ENCODE measurements at places on chromosomes 3 and 15. TPM values are rescaled to one million over a fixed set of nuclear protein-coding genes. Genes with fewer than 3 reads are reported as not detected.

- no peak for DNase-seq
Measured at GRCh38 chr15:35722501-35722900, 176.5 kb upstream of the DPH6 start.

GRCh38 chr3:181567311-181568075 lies 144.2 kb upstream of the SOX2 start:
- no peak for DNase-seq

- DNase-seq = no peak
Measured at GRCh38 chr3:129230311-129231019, 18.9 kb upstream of the COPG1 start.

DNA sequence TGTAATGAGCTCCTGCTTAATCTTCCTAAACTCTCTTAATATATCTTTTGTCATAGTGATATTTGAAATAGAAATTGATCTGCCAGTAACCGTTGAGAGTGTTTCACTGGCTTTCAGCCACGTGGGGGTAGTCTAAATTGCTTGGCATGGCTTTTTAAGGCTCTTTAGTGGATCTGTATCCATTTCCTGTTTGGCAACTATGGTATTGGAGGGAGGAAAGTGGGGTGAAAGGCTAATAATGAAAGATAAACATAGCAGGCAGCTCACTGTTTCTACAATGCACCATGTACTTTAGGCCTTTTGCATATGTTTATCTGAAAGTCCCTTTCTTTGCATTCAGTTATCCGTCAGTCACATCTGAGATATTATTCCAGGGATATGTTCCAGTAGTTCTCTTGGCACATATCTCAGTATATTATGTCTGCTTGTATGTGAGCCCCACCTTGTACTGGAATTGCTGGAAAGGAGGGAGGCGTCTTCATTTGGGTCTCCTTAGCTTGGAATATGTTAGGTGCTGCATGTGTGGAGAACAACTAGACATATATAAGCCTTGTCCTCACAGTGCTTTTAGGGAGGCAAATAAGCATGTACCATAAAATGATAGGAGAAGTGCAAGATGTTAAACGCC lies 10.8 kb downstream of the TOPAZ1 start:
- no peak for DNase-seq

DNA sequence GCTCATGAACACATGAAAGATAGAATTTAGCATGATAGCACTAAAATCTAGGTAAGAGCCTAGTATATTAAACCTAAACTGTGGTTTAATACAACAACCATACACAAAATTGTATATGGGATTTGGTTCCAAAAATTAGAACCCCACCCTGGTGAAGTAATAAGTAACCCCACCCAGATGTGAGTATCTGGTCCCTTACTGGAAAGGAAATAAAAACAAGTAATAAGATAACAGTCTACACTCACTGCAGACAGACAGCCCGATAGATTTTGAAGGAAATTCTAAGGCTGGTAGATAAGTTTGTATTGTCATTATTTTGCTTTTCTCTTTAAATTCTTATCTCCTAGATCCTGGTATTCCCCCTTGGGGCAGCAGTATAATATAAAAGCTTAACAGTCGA lies 184.9 kb downstream of the ZBTB20 start:
- DNase-seq = no peak

GRCh38 chr15:25802285-25802830 lies 60.8 kb downstream of the ATP10A start:
- no peak for DNase-seq

DNA sequence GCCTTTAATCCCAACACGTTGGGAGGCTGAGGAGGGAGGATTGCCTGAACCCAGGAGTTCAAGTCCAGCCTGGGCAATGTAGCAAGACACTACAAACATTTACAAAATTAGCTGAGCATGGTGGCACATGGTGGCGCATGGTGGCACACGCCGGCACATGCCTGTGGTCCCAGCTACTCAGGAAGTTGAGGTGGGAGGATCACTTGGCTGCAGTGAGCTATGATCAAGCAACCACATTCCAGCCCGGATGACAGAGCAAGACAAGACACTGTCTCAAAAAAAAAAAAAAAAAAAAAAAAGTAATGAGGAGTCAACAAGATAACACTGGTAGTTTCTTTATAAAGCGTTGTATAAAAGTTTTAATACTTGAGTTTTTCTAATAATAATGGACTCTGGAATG lies 10.1 kb downstream of the FEZF2 start:
- DNase-seq = no peak

DNA sequence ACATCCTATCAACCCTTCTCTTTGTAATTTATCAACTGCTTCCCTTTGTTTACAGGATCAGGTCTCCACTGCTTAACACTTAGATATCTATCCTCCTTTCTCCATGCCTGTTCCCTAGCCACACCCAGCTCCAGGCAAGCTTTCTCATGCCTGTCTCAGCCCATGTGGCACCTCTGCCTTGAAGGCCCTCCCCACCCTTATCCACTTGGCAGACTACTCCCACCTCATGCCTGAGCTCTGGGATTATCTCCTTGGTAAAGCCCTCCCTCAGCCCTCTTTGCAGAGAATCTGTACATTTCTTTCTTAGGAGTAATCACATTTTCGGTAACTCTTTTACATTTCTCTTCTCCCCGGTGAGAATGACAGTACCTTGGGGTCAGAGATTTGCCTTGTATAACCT lies 96.0 kb downstream of the ATP1B3 start:
- DNase-seq = no peak

DNA sequence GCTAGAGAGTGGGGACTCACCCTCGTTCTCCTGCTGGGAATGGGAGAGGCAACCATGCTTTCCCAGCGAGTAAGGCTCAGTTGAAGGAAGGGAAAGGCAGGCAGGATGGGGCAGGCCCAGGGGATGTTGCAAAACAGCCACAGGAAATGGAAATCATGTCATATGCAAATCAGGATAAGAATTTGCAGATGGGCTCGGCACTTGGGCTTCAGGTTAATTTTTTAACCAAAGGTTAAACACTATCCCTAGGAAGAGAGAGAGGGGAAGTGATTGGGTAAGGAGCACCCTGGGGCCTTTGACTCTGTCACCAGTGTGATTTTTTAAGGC lies 14.6 kb upstream of the PLA2G4E start:
- no peak for DNase-seq

DNA sequence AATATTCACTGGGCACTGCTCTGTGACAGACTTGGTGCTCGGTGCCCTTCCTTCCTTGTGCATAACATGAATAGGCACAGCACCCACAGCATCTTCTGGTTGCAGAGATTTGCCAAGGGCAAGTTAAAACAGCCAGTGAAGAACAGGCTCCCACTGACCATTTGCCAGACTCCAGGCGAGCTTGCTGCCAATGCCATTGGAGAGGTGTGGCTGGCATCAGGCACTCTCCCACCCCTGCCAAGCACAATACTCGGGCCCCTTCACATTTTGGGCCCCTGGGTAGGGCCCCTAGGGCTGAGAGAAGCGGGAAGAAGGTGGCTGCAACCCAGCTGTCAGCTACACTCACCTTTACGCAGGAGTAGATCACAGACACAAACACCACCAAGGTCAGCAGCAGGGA lies 112.1 kb downstream of the SEC22A start:
- DNase-seq = no peak

DNA sequence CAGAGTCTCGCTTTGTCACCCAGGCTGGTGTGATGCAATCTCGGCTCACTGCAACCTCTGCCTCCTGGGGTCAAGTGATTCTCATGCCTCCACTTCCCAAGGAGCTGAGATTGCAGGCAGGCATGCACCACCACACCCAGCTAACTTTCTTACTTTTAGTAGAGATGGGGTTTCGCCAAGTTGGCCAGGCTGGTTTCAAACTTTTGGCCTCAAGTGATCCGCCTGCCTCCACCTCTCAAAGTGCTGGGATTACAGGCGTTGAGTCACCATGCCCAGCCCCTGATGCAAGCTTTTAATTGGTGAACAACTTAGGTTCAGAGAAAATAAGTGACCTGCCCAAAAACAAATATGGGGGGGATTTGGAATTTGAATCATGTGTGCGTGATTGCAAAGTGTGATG lies 246.2 kb downstream of the LRTM1 start:
- no peak for DNase-seq

DNA sequence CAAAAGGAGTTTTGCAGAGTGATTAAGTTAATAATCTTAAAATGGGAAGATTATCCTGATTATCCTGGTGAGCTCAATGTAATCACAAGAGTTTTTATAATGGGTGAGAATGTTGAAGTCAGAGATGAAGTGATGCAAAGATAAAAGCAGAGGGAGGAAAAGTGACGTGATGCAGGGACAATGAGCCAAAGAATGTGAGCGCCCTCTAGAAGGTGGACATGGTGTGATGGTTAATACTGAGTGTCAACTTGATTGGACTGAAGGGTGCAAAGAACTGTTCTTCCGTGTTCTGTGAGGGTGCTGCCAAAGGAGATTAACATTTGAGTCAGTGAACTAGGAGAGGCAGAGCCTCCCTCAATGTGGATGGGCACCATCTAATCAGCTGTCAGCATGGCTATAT lies 569.6 kb upstream of the AGTR1 start:
- no peak for DNase-seq

- no peak for DNase-seq
Measured at GRCh38 chr3:45647148-45647619, 42.0 kb upstream of the SACM1L start.

- peak; percentile 49 for DNase-seq
Measured at GRCh38 chr3:129413687-129414506, 14.5 kb downstream of the EFCAB12 start.

- DNase-seq = no peak
Measured at GRCh38 chr3:33732394-33732793, 14.3 kb upstream of the CLASP2 start.

GRCh38 chr15:57611938-57612337 lies 20.2 kb downstream of the MYZAP start:
- DNase-seq = peak; percentile 86

DNA sequence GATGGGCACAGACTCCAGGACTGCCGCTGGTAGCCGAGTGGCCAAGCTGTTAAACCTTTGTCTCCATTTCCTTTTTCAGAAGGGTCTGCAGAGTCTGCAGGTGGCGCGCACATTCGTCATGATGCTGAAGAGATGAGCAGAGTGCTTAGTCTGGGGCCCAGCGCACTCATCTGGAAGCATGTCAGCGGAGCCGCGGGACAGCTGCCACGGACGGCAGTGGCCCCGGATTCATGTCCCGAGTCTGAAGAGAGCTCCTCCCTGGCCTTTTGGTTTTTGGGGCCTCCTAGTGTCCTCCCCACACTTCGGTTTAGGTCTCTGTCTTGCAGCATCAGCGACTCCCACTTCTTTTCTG lies 42.6 kb downstream of the KLHL25 start:
- DNase-seq = no peak

DNA sequence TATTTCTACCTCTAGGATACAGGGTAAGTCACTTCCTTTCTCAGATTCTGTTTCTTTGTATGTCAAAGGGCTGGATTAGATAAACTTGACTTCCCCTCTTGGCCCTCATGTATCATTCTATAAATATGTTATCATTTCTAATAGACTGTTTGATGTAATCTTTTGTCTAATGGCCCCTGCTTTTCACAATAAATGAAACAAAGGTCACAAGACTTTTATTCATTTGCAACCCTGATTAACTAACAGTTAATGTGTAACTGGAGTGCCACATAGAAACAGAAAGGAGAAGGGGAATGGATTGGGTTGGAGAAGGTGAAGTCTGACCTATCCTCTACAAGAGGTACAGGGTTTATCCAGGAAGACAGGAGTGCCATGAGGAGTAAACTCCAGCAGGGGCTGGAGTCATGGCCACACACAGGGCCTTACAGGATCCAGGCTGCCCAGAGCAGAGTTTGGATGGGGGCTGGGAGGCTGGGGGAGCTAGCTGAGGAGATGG lies 8.0 kb upstream of the B3GNT5 start:
- DNase-seq = no peak

- DNase-seq = no peak
Measured at GRCh38 chr3:38343797-38344594, 2.6 kb upstream of the XYLB start.

- no peak for DNase-seq
Measured at GRCh38 chr3:853489-853888, 239.3 kb upstream of the CNTN6 start.

DNA sequence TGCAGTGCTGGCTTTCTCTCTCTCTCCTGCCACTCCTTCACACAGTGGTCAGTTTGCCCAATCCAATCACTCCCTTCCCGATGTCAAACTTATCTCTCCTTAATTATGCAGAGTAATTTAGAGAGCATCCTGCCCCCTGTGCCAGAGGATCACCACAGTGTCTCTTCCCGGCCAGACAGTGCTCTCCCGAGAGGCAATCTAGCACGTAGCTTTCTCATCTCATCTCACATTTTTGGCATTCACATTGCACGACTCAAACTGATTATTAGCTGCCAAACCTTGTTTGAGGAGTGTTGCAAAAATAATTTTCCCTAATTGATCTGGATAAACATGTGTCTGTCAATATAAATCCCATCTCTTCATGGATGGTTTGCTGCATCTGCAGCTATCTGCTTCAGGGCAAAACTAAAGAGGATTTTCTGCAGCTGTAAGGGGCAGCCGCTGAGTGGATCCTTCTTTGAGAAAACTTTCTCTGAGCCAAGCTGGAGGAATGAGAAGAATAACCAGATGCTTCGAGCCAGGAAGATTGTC lies 37.8 kb downstream of the SSUH2 start:
- DNase-seq = no peak

DNA sequence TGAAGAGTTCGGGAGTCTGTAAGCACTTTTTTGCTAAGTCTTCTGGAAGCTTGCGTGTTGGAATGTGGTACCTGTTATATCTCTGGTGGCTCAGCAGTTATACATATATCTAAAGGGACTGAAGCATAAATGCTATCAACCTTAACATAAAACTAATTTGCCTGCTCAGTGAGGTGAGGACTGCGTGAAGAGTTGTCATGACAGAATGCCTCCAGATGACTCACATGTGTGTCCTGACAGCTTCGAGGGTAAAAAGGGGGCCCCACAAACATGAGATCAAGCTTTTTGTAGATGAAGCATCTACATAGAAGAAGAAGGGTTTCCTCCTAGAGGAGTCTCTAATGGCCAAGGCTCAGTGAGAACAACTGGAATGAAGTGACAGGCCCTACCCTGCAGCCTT lies 88.8 kb upstream of the C3orf80 start:
- no peak for DNase-seq

DNA sequence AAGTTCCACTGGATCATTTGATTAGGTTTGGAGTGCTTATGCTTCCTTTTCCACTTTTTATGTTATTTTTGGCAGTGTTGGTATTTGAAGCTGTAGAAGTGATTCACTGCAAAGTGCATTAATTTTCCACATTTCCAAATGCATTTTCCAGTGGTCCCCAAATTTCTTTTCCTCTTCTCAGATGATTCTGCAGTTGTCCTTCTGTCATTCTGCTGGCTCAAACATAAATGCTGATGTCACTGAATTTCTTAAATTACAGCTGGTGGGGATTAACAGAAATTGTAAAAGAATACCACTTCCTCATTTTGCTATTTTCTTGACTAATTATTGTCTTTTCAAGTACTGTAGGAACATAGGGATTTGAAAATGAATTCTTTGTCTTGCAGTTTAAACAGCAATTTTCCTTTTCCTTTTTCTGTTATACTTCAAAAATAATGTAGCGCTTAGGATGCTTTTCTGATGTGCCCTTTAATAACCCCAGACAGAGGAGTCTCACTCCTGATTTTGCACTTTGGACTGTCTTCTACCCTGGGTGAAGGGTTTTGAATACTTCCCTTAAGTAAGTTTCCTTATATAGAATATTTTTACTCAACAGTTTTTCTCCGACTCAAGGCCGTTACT lies 25.0 kb downstream of the MITF start:
- DNase-seq = no peak

KNG1 gene
- total RNA-seq = not detected

FBXO40 gene
- total RNA-seq = not detected

EDC3 gene
- total RNA-seq = 9.2 TPM

SNURF gene
- 1.6 TPM for total RNA-seq

KCNMB3 gene
- 6.5 TPM for total RNA-seq

CSPG5 gene
- total RNA-seq = 0.66 TPM

B3GNT5 gene
- 5.6 TPM for total RNA-seq

LEKR1 gene
- 0.99 TPM for total RNA-seq

AADACL2 gene
- total RNA-seq = not detected

MAPKAPK3 gene
- total RNA-seq = 23.6 TPM

ADPRH gene
- 3.0 TPM for total RNA-seq

All from body of pancreas (tissue), 4 donors.